ENCODE measurements at places on chromosomes 11 and 22.

- DNase-seq = peak; percentile 20
Measured at GRCh38 chr22:17213976-17214375, 5.3 kb downstream of the ADA2 start.

GRCh38 chr11:7851391-7851790 is 54.6 kb upstream of the OR5P2 start:
- DNase-seq = no peak

DNA sequence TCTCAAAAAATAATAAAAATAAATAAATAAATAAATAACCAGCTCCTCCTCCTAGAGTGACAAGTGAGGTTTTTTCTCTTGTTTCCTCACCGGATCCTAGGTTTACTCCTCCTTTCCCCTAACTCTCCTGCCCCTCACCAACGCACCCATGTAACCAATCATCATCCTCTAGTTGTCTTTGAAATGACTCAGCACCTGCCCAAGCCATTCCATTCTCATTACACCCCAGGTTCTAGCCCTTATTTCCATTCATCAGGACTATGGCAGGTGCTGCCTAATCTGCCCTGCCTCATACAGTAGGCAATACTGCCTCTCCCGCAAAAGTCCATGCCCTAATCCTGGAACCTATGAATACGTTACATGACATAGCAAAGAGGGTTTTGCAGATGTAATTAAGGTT is 60.4 kb downstream of the BUD13 start:
- DNase-seq = no peak

- DNase-seq = no peak
Measured at GRCh38 chr11:60570970-60571369, 55.8 kb downstream of the MS4A13 start.
